ENCODE measurements at places on chromosomes 12 and 14. TPM values are rescaled to one million over a fixed set of nuclear protein-coding genes. Genes with fewer than 3 reads are reported as not detected.

The C3AR1 gene
- total RNA-seq, result not detected

- DNase-seq, result no peak
These were observed 353.3 kb downstream of the GRIN2B start for GRCh38 chr12:13628067-13628466.

The ITPK1 gene
- total RNA-seq, result 92.0 TPM

DNA sequence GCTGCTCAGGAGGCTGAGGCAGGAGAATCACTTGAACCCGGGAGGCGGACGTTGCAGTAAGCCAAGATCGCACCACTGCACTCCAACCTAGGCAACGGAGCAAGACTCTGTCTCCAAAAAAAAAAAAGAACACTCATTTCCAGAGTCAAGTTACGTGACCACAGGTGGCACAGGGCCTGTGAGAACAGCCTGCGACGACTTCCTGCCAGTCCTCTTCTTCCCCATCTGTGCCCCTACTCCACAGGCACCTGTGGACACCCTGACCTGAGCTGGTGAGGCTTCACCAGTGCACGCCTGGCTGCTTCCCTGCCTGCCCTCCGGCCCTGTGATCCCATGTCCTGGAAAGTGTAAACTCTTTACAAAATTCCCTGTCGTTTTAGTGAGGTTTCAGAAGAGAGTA is 77.7 kb downstream of the PPP2R5C start:
- DNase-seq, result no peak

The TESPA1 gene
- total RNA-seq, result not detected

The GPRC5D gene
- not detected for total RNA-seq

DNA sequence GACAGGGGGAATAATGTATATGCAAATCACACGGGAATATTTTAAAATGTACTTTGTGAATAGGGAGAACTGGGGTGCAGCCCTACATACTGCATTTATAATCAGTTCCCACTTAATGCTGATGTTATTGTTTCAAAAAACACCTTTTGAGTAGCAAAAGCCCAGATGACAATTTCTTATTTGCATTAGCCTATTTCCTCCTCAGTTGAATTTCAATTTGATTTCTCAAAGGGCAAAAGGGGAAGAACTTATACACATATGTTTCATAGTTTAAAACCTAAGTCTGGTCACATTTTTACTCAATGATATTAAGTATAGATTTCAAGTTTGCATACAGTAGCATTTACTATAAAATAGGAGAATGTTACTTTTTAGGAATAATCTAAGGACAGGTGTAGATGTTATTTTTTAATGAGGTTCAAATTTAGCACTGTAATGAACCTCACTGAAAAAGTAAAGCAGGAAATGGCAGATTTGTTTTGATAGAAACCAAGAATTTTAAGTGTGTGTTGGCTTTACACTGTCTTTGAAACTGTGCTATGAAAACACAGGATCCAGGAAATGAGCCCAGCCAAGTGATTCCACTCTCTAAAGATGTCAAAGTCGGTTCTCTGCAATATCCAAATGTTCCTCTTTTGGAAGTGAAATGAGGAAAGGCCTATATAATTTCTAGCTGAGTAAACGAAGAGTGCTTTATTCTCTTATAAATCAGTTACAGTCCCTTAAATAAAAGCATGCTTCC is 367.4 kb downstream of the BTG1 start:
- no peak for DNase-seq

The GRIN2B gene
- total RNA-seq, result 0.08 TPM

The CRY1 gene
- 27.1 TPM for total RNA-seq

DNA sequence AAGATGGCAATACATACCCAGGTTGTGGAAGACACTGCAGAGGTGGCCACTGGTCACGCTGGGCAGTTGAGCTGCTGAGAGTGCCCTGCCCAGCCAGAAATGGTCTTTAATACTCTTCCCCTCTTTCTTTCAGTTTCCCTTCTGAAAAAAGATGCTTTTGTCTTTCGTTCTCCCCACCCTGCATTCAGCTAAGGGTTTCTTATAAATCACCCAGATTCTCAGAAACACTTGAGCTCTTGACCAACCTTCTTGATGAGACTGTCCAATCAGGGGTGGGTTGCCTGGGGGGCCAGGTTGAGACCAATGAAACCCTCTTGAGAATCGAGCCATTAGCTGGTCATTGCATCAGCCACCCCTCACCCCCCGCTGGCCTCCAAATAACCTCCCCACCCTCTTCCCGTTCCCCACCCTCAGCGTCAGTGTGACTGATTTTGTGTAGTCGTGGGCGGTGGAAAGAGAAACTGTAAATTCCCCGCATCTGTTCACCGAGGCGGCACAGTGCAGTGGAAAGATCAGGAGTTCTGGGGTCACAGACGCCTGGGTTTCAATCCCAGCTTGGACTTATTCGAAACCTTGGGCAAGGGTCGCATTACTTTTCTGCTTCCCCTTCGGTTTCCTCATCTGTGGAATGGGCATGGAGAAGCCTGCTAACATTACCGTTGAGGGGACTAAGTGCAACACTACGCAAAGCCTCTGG is 52.3 kb downstream of the SLC25A47 start:
- peak; percentile 43 for DNase-seq

The C12orf50 gene
- not detected for total RNA-seq

All from HT-29 (cell line).